Urothelium cell line (cell line): ENCODE measurements at places on chromosomes 6 and 20.

GRCh38 chr20:63656451-63656850, 1.7 kb upstream of the RTEL1 start:
- no peak for DNase-seq

GRCh38 chr6:44056392-44057237, 70.6 kb downstream of the MRPL14 start:
- no peak for DNase-seq

DNA sequence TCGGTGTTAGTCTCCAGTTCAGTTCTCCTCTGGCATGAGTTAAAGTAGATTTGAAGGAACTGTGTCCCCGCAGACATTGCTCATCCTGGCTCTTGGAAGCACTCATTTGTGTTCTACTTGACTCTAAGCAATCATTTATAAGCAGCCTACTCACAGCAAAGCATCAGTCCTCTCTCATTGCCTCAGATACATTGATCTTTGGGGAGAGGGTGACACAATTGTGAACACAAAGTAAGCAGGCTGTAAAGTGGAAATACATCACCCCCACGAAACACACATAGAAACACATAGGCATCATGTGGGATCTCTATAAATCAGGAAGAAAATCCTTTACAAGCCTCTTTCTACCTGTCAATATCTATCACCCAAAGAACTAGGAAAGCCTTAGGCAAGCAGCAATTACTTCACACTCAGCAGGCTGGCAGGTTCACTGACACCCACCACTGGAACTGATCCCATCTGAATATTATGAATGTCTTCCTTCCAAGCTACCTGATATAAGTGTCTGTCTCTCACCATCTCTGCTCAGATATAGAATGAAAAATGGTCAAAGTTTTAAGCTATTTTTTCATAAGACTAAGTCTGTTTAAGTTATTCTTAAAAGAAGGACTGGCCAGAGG, 675.8 kb downstream of the HACE1 start:
- no peak for DNase-seq

DNA sequence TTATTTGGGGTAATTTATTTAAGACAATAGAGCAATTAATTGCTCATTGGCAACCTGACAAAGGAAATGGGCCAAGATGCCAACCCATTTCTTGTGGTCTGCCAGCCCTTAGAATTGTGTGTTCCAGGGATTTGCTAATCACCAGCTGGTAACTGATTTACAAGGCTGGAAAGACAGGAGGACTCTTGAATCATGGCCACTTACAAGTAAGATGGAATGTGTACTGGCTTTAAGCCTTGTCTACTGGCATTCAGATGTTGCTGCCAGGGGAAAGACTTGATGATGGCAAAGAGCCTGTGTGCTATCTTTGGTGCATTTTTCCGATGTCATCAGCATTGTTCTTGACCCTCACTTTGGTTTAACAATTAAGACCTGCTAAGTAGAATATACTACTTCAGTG, 91.0 kb downstream of the BCKDHB start:
- DNase-seq: no peak

DNA sequence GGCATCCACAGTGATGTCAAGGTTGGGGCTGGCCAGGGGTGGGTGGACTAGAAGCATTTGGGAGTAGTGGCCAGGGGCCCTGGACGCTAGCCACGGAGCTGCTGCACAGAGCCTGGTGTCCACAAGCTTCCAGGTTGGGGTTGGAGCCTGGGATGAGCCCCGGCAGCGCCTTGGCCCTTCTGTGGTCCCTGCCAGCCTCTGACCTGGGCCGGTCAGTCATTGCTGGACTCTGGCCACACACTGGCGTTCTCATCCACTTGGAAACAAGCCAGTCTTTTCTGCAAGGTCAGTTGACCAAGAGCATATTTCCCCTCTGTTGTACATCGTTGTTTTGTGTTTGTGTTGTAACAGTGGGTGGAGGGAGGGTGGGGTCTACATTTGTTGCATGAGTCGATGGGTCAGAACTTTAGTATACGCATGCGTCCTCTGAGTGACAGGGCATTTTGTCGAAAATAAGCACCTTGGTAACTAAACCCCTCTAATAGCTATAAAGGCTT, 8.4 kb downstream of the PSMA7 start:
- no peak for DNase-seq

DNA sequence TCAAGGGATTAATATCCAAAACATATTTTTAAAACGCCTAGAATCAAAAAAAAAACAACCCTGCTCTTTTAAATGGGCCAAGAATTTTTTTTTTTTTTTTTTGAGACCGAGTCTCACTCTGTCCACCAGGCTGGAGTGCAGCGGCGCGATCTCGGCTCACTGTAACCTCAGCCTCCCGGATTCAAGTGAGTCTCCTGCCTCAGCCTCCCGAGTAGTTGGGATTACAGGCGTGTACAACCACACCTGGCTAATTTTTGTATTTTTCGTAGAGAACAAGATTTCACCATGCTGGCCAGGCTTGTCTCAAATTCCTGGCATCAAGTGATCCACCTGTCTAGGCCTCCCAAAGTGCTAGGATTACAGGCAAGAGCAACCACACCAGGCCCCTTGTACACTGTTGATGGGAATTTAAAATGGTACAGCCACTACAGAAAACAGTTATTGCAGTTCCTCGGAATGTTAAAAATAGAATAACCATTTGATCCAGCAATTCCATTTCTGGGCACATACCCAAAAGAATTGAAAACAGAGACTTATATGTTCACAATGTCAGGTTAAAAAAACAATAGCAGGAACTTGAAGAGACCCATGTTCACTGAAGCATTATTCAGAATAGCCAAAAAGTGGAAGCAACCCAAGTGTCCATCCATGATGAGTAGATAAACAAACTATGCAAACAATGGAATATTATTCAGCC, 3.1 kb upstream of the MYL9 start:
- no peak for DNase-seq

DNA sequence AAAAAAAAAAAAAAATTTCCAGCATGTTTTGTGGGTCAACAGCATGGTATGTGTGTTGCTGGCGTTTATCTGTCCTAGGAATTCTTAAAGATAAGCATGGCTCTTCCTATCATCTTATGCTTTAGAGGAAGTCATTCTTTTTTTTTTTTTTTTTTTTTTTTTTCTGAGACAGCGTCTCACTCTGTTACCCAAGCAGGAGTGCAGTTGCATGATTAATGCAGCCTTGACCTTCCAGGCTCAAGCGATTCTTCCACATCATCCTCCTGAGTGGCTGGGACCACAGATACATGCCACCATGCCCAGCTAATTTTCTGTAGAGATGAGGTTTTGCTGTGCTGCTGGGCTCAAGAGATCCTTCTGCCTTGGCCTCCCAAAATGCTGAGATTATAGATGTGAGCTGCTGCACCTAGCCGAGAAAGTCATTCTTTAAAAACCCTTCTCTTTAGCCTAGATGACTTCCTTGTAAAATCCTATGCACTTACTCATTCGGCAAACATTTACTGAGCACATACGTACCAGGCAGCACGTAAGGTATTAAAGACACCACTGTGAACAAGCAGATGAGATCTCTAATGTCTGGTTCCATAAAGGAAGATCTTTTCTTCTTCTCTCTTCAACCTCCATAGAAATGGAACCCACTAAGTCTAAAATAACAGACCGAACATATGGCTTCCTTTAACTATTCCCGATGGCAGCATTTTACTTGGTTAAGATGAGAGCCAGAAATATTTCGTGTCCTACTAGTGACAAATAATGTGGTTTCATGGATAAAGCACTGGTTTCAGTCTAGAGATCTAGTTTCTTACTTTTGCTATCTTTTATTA, 122.4 kb downstream of the RIN2 start:
- DNase-seq: peak; percentile 26
